ENCODE measurements at places on chromosomes 2 and 18. TPM values are rescaled to one million over a fixed set of nuclear protein-coding genes. Genes with fewer than 3 reads are reported as not detected.

- DNase-seq, result no peak
These were observed 125.6 kb downstream of the GRB14 start for GRCh38 chr2:164495491-164496223.

DNA sequence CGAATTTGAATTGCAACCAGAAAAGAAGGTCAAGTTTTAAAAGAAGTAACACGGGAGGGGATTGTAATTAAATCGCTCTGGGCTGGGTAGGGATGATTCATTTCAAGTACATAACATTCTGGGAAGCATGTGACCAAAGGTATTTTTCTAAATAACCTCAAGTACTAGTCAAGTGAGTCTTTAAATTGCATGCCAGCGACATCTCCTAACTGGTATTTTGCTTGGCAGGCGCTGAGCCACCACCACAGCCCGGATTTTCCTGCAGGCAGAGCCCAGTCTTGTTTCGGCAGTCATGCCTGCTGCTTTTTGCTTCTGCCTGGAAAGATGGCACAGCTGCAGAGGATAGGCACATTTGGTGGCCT is 33.7 kb upstream of the NPAS2 start:
- no peak for DNase-seq

- no peak for DNase-seq
These were observed 62.1 kb upstream of the GLI2 start for GRCh38 chr2:120673571-120674061.

DNA sequence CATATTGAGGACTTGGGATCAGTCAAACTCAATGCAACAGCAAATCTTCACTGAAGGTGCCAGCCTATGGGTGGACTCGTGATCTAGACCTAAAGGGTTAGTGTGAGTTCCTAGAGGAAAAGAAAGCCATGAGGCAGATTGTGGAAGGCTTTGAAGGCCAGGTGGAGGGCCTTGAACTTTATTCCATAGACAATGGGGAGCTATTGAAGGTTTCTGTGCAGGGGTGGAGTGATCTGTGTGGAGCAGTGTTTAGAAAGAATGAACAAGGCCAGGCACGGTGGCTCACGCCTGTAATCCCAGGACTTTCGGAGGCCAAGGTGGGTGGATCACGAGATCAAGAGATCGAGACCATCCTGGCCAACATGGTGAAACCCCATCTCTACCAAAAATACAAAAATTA is 61.5 kb downstream of the EPAS1 start:
- no peak for DNase-seq

DNA sequence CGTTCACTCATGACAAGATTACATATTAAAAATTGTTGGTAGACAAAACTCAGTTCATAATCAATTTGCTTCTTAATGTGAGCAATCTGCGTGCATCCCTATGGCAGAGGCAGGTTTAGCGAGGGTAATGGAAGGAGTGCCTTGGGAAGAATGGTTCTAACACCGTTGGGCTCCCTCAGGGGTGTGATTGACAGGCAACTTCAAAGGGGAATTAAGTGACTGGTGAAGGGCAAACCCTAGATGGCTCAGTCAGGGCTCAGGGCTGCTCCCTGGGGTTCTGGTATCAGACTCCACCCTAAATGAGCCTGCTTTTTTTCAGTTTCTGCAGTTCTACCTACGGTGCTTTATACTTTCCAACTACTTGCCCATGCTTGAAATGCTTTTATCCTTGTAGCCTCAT is 419.5 kb upstream of the CELF4 start:
- no peak for DNase-seq

DNA sequence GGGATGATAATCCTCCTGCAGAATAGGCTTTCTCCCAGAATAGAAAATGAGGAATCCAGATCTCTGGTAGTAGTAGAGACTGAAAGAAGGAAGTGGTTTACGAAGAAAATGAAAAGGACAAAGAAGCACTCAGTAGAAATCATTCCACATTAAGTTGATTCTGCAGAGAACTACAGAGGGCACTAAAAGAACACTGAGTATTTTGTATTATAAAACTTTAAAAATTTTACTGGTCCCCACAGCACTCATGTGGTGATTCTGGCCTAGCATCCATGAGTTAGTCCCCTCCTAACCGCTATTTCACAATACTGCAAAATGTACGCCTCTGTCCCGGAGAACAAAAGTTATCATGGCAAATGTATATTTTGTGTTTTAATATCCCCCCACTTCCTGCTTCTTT is 42.9 kb upstream of the SLC35F5 start:
- no peak for DNase-seq

DNA sequence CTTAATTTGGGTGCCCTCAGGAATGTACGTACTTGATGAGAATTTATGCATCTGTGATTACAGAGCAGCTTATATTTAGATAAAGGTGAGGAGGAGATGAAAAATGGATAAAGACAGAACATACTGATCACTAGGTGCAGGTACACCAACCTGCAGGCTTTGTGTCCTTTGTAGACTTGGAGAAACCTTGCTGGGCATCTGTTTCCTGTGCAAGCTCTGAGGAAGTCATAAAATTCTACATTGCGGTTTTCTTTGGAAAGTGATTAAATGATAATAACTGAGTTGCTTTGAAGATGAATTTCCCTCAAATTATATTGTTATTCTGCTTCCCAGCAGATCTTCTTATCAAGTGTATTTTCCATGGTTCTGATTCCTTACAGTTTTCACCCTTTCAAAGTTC is 7.7 kb downstream of the RAB27B start:
- DNase-seq, result no peak

DNA sequence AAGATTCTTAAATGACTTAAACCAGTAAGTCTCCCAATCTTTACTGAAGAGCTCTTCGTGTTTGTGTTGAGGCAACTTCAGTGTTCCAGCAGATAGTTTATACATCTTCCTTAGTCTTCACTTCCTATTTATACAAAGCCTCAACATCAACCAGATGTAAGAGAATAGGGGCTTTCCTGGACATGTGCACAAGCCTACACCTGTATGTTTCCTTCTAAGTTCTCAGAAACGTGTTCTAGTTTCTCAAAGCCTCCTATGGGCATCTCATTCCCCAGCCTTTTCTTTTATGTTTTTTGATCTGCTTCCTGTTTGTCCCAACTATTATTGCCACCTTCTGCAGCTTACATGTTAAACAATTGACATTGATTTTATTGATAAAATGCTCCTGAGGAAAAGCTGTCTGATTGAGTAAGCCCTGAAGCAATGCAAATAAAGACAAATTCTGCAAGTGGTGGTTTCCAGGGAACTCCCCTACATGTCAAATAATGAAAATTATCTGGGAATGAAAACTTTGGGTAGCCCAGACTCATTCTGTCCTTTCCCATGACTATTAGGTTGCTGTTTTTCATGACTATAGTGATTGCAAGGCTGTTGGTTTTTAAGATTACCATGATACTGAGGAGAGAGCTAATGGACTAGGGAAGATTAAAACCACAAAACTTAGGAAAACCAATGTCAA is 663.3 kb upstream of the ACVR2A start:
- no peak for DNase-seq

DNA sequence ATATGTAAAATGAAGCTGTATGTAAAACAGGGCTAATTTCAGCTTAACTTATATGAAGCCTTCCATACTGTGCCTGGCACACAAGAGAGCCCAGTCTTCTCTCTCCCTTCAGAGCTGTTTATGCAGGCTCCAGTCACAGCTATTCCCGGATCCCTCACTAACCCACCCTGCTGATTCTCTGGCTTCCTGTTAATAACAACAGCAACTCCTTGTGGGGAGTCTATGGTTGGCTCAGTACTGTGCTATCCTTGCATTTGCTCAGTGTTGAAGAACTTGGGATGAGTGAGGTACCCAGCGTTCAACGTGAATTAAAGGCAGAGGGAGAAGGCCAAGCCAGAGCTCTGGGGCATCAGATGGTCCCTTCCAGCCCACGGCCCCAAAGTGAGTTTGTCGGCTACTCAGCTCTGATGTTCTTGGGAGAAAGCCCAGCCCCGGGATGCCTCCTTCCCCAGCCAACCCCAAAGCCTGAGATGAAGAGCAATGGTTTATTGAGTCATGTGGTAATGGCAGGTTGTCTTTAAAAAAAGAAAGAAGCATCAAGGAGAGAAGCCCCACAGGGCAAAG is 43.2 kb downstream of the PSD4 start:
- DNase-seq, result no peak

- DNase-seq, result no peak
These were observed 18.7 kb upstream of the ATOH8 start for GRCh38 chr2:85734942-85735608.

- no peak for DNase-seq
These were observed 163.3 kb upstream of the ZEB2 start for GRCh38 chr2:144683107-144683753.

DNA sequence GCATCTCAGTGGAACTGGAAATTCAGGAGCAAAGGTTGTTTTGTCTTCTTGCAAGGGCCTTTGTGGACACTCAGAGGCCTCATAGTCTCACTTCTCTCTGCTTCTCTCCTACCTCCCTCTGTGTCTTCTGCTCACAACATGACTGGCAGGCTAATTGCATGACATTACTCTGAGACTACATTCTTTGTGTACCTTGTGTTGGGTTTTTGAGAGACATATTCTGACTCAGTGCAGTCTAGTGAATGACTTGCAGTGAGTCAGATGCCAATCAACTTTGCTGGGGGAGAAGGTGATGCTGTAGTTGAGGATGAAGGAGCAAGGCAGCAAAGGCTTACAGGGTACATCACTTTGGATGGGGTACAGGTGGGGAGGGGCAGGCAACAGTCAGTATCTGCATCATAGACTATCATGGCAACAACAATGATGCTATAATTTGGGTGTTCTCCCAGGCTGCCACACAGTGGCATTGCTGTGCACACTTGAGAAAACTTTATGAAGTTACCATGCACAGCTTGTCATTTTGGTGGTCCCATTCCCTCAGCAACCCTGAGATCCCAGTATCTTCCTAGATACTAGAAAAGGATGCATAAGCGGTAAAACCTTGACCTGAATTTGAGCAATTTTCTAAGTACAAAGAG is 69.3 kb upstream of the SLC16A14 start:
- no peak for DNase-seq

The MYOM1 gene
- 21.1 TPM for polyA plus RNA-seq

The CPO gene
- polyA plus RNA-seq, result 0.31 TPM

The CD8A gene
- polyA plus RNA-seq, result 0.90 TPM

Measured in liver (tissue), 10 donors.